ENCODE measurements at places on chromosomes 12 and 14.

DNA sequence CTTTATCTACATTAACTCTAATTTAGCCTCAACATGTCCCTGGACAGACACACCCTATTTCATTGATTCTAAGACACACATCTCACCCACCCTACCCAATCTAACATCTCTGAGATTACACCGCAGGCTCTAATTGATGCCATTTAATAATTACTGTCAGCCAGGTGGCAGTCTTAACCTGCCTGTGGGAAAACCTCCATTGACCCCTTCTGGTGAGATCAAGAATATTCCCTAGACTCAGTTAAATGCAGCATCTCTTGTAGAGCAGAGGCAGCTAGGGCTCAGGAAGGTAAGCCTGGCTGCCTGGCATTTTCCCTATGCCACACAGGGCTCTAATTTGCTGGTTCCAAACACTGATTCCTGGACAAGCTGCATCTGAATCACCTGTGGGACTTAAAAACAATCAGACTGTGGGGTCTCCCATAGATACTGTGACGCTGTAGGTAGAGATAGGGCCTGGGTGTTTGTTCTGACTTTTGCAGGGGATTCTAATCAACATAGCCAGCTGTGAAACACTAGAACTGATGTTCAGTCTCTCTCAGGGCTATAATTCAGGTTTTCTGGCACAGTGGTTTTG, 14.3 kb downstream of the MCRS1 start:
- DNase-seq, result no peak

GRCh38 chr14:79179985-79180384, 1009.8 kb downstream of the NRXN3 start:
- DNase-seq, result no peak

- DNase-seq, result no peak
Observed at GRCh38 chr14:72646861-72647528, 246.9 kb downstream of the DPF3 start.

GRCh38 chr12:89568484-89568883, 42.6 kb upstream of the POC1B start:
- no peak for DNase-seq

GRCh38 chr12:3250576-3250975, 173.4 kb downstream of the TSPAN9 start:
- DNase-seq, result no peak

DNA sequence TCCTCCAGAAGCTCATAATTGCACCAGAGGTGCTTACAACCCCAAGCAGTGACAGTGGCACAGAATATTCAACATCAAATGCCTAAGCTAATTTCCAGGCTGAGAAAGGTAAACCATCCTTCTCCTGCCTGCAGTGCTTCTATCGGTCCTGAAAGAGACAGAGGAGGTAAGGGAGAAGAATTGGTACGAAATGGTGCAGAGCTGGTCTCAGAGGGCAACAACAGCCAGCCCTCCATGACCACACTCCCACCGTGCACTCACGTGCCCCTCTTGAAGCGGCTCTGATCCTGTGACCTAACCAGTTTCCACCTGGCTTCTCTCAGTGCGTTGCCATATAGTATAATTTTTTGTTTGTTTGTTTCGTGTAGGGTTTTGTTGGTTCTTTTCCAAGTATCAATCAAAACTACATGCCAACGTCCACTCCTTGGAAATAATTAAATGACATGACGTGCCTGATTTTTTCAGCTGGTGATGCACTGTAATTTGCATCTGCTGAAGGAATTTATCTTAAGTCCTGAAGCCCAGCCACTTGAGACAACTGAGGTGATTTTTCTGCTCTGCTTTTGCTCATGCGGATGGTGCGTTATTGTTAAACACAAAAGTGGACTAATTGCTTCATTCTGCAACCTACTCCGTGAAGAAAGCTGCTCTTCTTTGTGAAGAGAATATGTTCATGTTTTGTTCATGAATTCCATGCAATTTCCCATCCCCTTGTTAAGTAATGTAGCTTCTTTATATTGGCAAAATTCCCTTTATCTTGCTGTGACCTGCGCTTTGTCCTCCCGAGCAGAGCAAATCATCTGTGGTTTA, 1.3 kb upstream of the ATP2A2 start:
- DNase-seq, result no peak

GRCh38 chr12:92556141-92556540, 146.6 kb upstream of the PLEKHG7 start:
- DNase-seq, result no peak

GRCh38 chr14:99753225-99754140, 39.7 kb upstream of the EML1 start:
- no peak for DNase-seq

DNA sequence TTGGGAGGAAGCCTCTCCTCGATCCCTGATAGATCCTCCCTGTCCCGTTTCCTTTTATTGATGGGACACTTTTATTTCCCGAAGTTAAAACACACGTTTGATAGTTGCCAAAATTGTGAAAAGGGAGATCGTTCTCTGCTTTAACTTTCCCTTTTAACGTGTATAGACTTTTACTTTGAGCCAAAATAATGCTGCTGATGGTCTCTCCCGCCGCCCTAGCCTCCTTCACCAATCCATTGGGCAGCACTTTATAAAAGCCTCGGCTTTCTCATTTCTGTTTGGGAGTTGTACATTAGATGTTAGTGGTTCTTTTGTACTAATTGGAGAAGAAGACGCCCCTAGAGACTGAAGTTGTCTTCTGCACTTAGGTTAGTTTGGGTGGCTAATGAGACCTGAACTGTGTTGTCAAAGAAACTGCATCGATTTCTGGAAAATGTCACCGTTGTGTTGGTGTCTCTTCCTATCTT, 1.4 kb downstream of the TMTC2 start:
- DNase-seq, result peak; percentile 74

- DNase-seq, result no peak
Observed at GRCh38 chr12:47343684-47344567, 264.2 kb upstream of the AMIGO2 start.

GRCh38 chr14:105899657-105900397, 373.4 kb downstream of the TMEM121 start:
- DNase-seq, result no peak

GRCh38 chr14:53516261-53516774, 363.2 kb upstream of the DDHD1 start:
- DNase-seq, result no peak

DNA sequence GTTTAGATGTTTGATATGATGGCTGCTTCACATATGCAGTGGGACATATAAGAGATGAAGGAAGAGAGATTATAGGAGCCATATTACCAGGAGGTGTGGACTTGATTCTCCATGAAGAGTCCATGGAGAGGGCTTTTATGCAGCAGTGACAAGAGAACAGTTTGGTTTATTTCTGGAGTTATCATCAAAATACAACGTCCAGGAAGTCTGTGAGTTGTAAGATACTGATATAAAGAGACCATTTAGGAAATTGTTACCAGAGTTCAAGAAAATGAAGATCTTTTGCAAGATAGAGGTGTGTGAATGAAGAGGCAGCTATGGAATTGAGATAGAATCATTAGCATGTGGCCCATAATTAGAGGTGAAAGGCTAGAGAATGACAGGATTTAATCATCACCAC, 431.7 kb downstream of the NPAS3 start:
- DNase-seq, result no peak

GRCh38 chr14:29759521-29760340, 167.9 kb downstream of the PRKD1 start:
- DNase-seq, result peak; percentile 87

DNA sequence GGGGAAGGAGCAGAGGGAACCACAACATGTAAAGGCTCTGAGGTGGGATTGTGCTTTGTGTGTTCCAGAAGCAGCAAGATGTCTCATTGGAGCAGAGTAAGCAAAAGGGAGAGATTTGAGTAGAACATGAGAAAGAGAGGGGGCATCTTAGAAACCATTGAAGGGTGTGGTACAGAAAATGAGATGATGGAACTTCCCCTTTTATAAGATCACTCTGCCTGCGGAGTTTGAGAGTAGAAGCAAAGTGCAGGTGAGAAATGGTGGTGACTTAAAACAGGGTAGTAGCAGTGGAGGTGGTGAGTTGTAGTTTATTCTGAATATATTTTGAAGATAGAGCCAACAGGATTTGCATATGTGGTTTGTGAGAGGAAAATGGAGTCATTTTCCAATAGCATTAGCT, 56.0 kb downstream of the FBXO34 start:
- DNase-seq, result no peak

DNA sequence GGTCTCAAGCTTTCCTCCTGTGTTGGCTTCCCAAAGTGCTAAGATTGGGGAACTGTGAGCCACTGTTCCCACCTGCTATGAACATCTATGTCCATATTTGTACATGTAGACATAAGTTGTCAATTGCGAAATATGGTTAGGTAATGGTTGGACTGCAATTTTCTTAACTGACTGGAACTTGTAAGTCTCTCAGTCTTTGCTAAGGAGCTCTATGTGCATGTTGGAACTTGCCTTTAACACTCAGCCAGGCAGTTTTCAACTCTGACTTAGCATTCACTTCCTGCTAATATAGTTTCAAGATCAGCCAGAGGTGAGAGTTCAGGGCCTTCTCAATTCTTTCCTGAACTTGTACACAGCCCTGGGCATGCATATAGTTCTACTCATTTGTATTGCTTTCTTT, 44.5 kb upstream of the EEA1 start:
- DNase-seq, result no peak

- DNase-seq, result no peak
Observed at GRCh38 chr12:90024262-90024661, 315.6 kb upstream of the ATP2B1 start.

- no peak for DNase-seq
Observed at GRCh38 chr12:89490922-89491321, 33.7 kb downstream of the GALNT4 start.

DNA sequence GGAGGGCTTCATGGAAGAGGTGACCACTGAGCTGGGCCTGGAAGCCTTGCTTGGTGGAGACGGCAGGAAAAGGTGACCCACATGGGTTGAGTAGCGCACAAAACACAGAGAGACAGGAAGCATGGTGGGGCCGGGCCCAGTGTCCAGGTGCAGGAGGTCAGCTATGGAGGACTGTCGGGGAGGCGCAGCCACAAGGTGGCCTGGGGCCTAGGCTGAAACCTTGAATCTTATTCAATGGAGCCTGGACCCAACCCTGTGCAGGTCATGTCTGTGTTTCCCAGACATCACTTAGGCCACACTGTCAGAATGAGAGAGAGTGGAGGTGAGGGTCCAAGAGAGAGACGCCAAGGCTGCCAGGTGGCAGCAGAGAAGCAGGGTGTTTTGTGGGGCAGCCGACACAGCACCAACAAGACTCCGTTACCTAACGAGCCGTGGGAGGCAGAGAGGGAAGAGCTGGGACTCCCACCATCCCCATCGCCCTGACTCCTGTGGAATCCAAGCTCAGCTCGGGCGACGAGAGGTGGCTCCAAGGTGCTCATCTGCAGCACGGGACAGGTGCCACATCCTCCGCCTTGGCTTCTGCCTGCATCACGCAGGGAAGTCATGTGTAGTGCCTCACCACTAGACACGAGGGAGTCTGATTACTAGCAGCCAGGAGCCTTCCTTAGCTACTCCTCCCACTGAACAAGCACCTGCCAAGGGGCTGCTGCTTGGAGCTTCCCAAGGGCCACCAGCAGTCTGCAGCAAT, 38.7 kb downstream of the DEGS2 start:
- DNase-seq, result no peak

DNA sequence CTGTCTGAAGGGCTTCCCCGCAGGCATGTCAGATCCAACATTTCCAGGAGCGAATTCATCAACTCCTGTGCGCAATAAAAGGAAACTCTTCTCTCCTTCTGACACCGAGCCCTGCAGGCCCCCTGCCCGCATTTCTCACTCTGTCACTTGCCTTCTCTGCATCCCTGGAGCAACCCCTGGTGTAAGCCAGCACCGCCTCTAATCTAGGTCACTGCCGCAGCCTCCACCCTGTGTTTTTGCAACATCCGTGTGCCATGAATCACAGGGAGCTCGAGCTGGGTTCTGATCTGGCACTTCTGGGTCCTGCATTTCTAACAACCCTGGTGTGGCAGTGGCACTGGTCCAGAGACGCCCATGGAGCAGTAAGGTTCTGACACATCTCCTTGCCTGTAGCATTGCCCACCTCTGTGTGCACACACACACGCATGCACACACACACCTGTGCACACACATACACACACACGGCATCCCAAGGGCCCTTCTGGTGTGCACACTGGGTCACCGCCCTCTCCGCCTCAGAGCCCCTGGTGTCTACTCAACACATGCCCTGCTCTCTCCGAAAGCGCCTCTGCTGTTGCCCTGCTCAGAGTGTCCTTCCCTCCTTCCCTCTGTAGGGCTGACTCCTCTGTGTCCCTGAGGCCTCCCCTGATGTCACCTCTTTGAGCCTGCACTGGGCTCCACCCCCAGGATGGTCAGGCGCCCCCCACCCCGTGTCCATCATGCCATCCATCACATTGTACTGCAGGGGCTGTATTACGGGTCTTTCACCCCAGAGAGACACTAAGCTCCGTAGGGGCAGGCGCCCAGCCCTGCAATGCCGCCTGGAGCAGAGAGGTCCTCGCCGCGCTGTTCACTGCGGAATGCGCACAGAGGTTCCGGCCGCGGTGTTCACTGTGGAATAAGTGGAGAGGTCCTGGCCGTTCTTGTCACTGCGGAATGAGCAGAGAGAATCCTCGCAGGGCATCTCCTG, 111.4 kb upstream of the SFSWAP start:
- DNase-seq, result no peak

DNA sequence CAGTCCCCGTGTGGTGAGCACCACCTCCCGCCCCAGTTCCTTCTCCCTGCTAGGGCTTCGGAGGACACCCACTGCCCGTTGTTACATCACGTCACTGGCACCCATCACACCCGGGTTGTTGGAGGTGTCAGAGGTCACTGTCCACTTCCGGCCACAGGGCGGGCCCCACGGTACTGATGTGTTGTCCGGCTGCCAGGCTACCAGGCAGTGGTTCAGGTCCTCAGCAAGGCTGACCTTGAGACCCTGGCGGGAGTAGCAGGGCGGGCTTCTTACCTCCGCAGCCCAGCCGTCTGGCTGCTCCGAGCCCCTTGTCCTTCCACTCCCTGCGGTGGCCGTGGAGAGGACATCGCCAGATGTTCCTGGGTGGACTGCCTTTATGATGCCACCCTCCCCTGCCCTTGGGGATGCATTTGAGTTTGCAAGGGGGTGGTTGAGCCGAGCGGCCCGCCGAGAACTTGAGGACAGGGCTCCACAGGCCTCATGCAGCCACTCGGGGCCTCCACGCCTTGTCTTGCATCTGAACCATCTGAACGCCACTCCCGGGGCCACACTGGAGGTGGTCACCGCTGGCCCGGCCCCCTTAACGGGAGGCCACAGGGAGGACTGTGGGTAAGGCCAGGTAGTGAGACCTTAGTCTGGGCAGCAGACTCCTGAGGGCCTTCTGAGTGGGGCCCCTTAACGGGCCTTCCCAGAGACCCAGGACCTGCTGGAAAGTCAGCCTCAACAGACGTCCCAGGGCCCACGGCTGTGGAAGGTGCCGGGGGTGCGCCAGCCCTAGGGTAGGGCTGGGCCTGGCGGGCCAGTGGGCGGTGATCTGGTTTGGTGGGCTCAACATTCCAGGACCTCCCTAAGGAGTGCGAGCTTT, 27.1 kb upstream of the PLD4 start:
- DNase-seq, result no peak

- DNase-seq, result no peak
Observed at GRCh38 chr14:41662780-41663472, 56.2 kb downstream of the LRFN5 start.

DNA sequence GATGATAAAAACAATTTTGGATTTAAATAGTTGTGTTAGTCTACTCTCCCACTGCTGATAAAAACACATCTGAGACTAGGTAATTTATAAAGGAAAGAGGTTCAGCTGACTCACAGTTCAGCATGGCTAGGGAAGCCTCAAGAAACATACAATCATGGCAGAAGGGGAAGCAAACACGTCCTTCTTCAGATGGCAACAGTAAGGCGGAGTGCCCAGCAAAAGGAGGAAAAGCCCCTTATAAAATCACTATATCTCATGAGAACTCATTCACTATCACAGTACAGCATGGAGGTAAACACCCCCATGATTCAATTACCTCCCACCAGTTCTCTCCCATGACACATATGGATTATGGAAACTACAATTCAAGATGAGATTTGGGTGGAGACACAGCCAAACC, 632.1 kb downstream of the SLC16A7 start:
- DNase-seq, result no peak
